ENCODE measurements at places on chromosomes 6 and 20. TPM values are rescaled to one million over a fixed set of nuclear protein-coding genes. Genes with fewer than 3 reads are reported as not detected.

CDH4 gene
- under 0.01 TPM for total RNA-seq

SLC24A3 gene
- 16.4 TPM for total RNA-seq

OR12D3 gene
- not detected for total RNA-seq

CD40 gene
- 36.5 TPM for total RNA-seq

SLC44A4 gene
- total RNA-seq = 5.3 TPM

TRAPPC3L gene
- total RNA-seq = not detected

PI3 gene
- total RNA-seq = not detected

TPBG gene
- total RNA-seq = 30.0 TPM

SMLR1 gene
- total RNA-seq = not detected

GRCh38 chr20:32893263-32894025, 34.7 kb downstream of the EFCAB8 start:
- no peaks in the 10 kb centered on the region for H3K36me3 ChIP-seq
- no peak overlapping the region for H3K27ac ChIP-seq
- H3K4me1 ChIP-seq = no peaks in the 10 kb centered on the region
- no peak for DNase-seq

DNA sequence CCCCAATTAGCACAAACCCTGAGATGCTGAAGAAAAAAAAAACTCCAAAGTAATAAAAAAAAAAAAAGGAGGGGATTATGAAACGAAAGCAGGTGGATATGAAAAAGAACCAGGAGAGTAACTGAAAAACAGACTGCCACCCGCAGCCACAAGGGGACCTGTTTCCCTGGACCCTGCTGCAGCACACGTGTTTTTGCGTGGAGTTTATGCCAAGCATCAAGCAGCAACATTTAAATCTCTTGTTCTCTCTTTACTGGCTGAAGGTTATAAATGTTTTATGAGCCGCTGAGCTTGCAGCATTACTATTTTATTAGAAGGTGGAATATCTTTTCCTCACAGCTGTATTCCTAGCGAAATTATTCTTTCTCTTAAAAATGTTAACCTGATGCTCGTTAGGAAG, 131.6 kb upstream of the OLIG3 start:
- H3K4me3 ChIP-seq = no peak overlapping the region
- H3K36me3 ChIP-seq = no peaks in the 10 kb centered on the region
- H3K4me1 ChIP-seq = no peaks in the 10 kb centered on the region
- H3K27me3 ChIP-seq = no peaks in the 10 kb centered on the region
- no peak overlapping the region for H3K27ac ChIP-seq
- DNase-seq = no peak

- peak; percentile 42 for DNase-seq
- no peaks in the 10 kb centered on the region for H3K36me3 ChIP-seq
- no peak overlapping the region for H3K27ac ChIP-seq
- H3K4me3 ChIP-seq = no peak overlapping the region
- H3K4me1 ChIP-seq = no peaks in the 10 kb centered on the region
- H3K27me3 ChIP-seq = peaks cover 2% of the 10 kb centered on the region
Measured at GRCh38 chr6:23696992-23697391, 429.0 kb upstream of the NRSN1 start.

DNA sequence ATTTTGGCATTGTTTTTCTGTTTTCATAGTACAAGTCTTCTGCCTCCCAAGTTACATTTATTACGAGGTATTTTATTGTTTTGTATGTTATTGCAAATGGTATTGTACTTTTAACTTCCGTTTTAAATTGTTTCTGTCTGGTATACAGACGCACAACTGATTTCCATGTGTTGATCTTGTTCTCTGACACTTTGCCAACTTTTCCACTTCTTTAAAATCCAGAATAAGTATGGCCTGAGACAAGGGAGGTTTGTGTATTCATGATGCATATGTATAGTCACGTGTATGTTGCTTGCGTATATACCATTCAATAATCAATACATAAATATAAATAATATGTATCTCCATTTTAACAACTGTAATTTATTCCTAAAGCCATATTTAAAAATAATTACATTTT, 41.2 kb downstream of the THBS2 start:
- DNase-seq = no peak
- H3K4me3 ChIP-seq = no peak overlapping the region
- H3K27me3 ChIP-seq = no peaks in the 10 kb centered on the region
- peaks cover 13% of the 10 kb centered on the region for H3K4me1 ChIP-seq
- peak overlapping the region; percentile 95 for H3K27ac ChIP-seq

- no peaks in the 10 kb centered on the region for H3K4me1 ChIP-seq
- H3K4me3 ChIP-seq = no peak overlapping the region
- no peaks in the 10 kb centered on the region for H3K36me3 ChIP-seq
- H3K27ac ChIP-seq = no peak overlapping the region
- DNase-seq = no peak
Measured at GRCh38 chr6:134690048-134690447, 259.9 kb downstream of the ALDH8A1 start.

DNA sequence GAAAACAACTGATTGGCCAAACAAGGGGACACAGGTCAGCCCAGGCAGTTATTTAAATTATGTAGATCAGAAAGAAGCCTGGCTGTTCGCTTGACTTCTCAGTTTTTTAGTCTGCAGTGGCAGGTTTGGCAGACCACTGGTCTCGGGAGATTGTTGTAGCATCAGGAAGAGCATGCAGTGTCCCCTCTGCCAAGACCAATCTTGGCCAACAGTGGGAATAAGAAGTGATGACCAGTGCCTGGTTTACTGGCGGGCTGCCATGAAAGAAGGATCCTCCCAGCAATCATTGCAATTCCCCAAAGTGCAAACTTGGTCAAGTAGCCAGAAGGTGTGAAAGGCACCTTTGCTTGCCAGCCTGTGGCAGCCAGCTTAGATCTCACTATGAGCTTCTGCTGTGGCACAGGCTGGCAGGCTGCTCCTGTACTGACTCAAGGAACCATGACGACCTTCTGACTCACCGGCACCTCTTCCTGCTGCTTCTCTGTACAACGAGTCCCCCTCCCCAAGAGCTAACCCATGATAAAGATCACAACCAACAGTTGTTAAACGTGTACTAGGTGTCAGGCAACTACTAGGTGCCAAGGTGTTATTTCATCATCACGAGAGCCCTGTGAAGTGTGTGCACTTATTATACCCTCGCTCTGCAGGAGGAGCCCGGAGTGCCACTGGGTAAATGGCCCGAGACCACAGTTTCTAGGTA, 76.8 kb upstream of the DUSP22 start:
- no peaks in the 10 kb centered on the region for H3K27me3 ChIP-seq
- no peaks in the 10 kb centered on the region for H3K36me3 ChIP-seq
- no peak overlapping the region for H3K4me3 ChIP-seq
- H3K4me1 ChIP-seq = no peaks in the 10 kb centered on the region

DNA sequence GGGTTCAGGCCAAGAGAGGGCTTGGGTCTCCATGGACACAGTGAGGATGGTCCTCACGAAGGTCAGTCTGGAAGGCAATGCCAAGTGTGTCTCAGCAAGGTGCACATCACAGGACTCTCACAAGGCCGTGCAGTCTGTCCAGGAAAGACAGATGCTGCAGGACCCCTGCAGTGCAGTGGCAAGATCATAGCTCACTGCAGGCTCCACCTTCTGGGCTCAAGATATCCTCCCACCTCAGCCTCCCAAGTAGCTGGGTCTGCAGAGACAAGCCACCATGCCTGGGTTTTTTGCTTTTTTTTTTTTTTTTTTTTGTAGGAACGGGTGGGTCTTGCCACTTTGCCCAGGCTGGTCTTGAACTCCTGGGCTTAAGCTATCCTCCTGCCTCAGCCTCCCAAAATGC, 26.4 kb downstream of the ZMYND8 start:
- no peaks in the 10 kb centered on the region for H3K27me3 ChIP-seq
- H3K4me3 ChIP-seq = no peak overlapping the region
- DNase-seq = no peak
- peaks cover 10% of the 10 kb centered on the region for H3K4me1 ChIP-seq
- H3K27ac ChIP-seq = no peak overlapping the region

GRCh38 chr20:52616629-52617028, 355.5 kb upstream of the TSHZ2 start:
- H3K4me1 ChIP-seq = no peaks in the 10 kb centered on the region
- H3K27ac ChIP-seq = no peak overlapping the region
- H3K27me3 ChIP-seq = no peaks in the 10 kb centered on the region

- DNase-seq = no peak
- no peak overlapping the region for H3K4me3 ChIP-seq
- no peaks in the 10 kb centered on the region for H3K4me1 ChIP-seq
- no peaks in the 10 kb centered on the region for H3K36me3 ChIP-seq
- H3K27me3 ChIP-seq = no peaks in the 10 kb centered on the region
- no peak overlapping the region for H3K27ac ChIP-seq
Measured at GRCh38 chr6:57435475-57436160, 118.2 kb downstream of the PRIM2 start.

GRCh38 chr6:68652117-68652536, 17.0 kb downstream of the ADGRB3 start:
- H3K27me3 ChIP-seq = no peaks in the 10 kb centered on the region
- H3K27ac ChIP-seq = no peak overlapping the region
- H3K4me1 ChIP-seq = no peaks in the 10 kb centered on the region

DNA sequence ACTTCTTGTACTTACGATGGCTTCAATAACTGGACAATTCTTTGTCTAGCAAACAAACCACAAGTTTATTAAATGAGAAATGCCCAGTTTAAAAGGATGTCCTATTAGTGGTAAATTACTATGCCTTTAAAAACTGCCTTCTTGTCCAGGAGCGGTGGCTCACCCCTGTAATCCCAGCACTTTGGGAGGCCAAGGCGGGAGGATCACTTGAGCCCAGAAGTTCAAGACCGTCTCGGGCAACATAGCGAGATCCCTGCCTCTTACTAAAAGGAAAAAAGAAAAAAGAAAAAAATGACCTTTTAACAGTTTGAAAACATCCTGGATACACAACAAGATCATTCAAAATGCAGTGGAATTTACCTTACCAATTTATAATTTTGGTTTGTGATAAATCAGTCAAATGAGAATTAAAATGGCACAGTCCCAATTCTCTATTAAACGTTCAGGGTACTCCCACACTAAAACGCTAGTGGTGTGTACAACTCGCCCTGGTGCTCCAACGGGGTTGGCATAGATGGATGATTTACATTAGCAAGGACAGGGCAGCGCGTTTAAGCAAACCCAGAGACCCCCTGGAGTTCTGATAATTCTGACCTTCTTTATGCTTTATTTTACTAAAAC, 2.3 kb downstream of the ZBTB2 start:
- H3K4me1 ChIP-seq = peaks cover 7% of the 10 kb centered on the region
- no peaks in the 10 kb centered on the region for H3K27me3 ChIP-seq
- H3K4me3 ChIP-seq = peak overlapping the region; percentile 89
- DNase-seq = peak; percentile 35

DNA sequence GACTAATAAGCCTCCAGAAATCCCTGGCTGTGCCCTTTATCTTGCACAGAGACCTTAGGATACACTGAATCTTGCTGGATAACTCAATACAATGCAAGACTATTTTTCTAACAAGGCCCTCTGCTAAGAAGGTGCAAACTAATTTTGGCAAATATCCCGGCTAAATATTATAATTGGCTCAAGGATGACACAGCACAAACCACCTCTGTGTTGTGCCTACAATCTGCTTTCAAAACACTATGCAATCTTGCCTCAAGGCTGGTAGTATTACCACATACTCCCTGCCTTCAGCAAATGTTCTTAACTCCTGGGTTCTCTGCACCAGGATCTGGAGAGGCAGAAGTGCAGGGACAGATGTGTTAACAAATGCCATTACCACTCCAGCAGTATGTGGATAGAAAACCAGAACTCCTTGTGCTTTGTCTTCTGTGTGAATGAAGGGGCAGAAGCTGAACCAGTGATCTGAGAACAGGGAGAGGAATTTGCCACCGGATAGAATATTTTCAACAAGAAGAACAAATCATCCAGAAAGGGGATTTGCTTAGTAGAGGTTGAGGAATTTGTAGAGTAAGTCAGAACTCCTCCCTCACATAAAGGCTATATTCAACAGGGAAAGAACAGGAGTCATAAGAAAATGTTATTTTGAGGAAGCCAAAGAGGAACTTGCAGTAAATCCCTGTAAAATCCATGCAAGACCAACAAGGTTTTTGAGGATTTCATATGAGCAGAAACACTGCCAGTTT, 74.1 kb upstream of the SLC4A11 start:
- no peaks in the 10 kb centered on the region for H3K36me3 ChIP-seq
- H3K4me3 ChIP-seq = no peak overlapping the region
- H3K27ac ChIP-seq = no peak overlapping the region
- no peak for DNase-seq

GRCh38 chr6:92459606-92460005, 959.8 kb downstream of the EPHA7 start:
- H3K27ac ChIP-seq = no peak overlapping the region
- DNase-seq = no peak
- H3K36me3 ChIP-seq = no peaks in the 10 kb centered on the region

GRCh38 chr6:24972311-24972958, 36.7 kb upstream of the RIPOR2 start:
- no peak overlapping the region for H3K4me3 ChIP-seq
- H3K27me3 ChIP-seq = no peaks in the 10 kb centered on the region
- H3K4me1 ChIP-seq = no peaks in the 10 kb centered on the region
- H3K36me3 ChIP-seq = no peaks in the 10 kb centered on the region

GRCh38 chr6:154569156-154569862, 58.8 kb upstream of the CNKSR3 start:
- peak overlapping the region; percentile 73 for H3K27ac ChIP-seq
- H3K36me3 ChIP-seq = no peaks in the 10 kb centered on the region
- H3K4me1 ChIP-seq = no peaks in the 10 kb centered on the region
- no peak overlapping the region for H3K4me3 ChIP-seq

All from uterus (tissue), 4 donors.